ENCODE measurements at places on chromosomes 16 and 17.
A peak's percentile ranks its signal among the peaks of the same experiment; 100 is the strongest.

DNA sequence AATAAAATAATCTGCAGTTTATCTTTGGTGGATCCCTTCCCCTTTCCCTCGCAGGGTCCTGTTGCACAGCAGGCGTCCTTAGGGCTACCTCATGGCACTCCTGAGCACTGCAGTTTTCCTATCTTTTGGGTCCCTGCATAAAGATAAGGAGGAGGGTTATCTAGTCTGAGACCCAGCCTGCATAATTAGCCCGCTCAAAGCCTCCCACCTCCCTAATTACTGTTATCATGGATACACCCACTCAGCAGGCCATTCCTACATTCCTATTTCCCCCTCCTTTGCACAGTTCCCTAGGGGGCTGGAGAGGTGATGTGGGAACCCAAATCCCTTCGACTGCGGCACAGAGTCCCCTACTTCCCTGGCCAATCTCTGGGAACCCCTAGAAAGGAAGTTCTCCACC lies 5.1 kb upstream of the CLUH start:
- peaks cover 17% of the 10 kb centered on the region for H3K4me1 ChIP-seq
- no peak for DNase-seq
- no peaks in the 10 kb centered on the region for H3K27me3 ChIP-seq
- no peak overlapping the region for H3K4me3 ChIP-seq
- no peak overlapping the region for H3K27ac ChIP-seq
- no peaks in the 10 kb centered on the region for H3K36me3 ChIP-seq

- peak overlapping the region; percentile 45 for H3K27ac ChIP-seq
- H3K36me3 ChIP-seq, result peaks cover 26% of the 10 kb centered on the region
- peaks cover 57% of the 10 kb centered on the region for H3K4me1 ChIP-seq
Observed at GRCh38 chr16:75011634-75012307, 12.9 kb downstream of the ZNRF1 start.

DNA sequence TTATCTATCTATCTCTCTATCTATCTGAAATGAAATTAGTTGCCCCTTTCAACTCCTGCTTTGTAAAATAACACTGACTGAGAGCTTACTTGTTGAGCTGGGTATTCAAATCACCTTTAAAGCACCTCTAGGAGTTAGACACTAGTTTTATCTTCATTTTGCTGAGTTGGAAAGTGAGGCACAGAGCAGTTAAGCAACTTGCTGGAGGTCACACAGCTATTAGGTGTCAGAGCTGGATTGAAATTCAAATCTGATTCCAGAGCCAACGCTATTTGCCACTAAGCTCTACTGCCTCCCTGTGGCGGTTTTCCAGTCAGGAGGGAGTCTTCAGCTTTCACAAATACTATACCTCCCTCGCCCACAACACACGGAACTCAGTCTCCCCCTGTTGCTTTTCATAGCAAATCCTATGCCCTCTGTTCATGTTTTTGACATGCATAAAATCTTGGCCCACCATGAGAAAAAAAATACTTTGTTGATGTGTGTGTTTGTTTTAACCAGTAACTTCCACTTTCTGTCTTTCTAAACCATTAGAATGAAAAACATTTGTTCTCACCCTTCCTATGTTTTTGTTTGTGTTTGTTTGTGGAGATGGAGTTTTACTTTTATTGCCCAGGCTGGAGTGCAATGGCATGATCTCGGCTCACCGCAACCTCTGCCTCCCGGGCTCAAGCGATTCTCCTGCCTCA lies 74.8 kb upstream of the SMURF2 start:
- H3K27me3 ChIP-seq, result no peaks in the 10 kb centered on the region
- peak; percentile 82 for DNase-seq
- H3K27ac ChIP-seq, result no peak overlapping the region
- H3K36me3 ChIP-seq, result no peaks in the 10 kb centered on the region
- peaks cover 20% of the 10 kb centered on the region for H3K4me1 ChIP-seq

- no peaks in the 10 kb centered on the region for H3K36me3 ChIP-seq
- no peak overlapping the region for H3K27ac ChIP-seq
- H3K4me1 ChIP-seq, result no peaks in the 10 kb centered on the region
Observed at GRCh38 chr16:63372815-63373214, 1336.6 kb upstream of the CDH8 start.

- H3K36me3 ChIP-seq, result peaks cover 6% of the 10 kb centered on the region
- DNase-seq, result no peak
- no peaks in the 10 kb centered on the region for H3K27me3 ChIP-seq
- no peak overlapping the region for H3K27ac ChIP-seq
Observed at GRCh38 chr17:39683295-39683939, 4.4 kb downstream of the PGAP3 start.

DNA sequence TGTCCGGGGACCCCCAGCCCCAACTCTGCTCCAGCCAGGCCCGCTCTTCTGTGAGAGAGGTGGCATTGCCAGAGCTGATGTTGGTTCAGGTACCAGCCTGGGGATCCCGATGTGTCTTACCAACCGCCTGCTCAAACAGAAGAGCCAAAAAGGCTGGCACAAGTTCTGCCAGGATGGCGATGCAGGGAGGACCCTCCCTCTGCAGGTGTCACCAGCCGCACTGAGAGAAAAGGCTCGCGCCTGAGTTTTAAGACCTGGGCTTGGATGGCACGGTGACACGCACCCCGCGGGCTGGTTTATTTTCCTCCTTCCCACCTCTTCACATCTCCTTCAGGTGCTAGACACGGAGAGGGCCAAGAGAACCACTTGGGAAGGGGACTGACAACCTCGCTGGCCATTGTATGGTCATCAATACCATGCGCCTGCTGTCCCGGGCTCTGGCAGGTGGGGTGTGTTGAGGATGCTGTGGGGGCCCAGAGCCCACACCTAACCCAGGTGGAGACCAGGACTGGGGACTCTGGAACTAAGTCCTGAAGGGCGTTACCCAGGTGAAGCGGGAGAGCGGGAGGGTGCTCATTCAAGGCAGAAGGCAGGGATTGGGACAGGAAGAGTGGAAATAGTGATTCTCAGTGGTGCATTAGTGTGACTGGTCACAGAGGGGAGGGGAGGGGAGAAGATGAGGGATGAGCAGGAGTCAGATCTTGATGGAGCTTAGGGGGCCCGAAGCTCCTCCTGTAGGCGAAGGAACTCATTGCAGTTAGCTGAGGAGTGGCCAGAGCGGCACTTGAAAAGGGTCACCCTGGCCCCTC lies 16.3 kb downstream of the FOXJ1 start:
- peaks cover 11% of the 10 kb centered on the region for H3K4me1 ChIP-seq
- H3K27me3 ChIP-seq, result no peaks in the 10 kb centered on the region
- H3K36me3 ChIP-seq, result no peaks in the 10 kb centered on the region
- no peak for DNase-seq
- H3K4me3 ChIP-seq, result no peak overlapping the region
- H3K27ac ChIP-seq, result no peak overlapping the region

GRCh38 chr16:58329135-58329534 lies 34.3 kb upstream of the PRSS54 start:
- H3K27ac ChIP-seq, result no peak overlapping the region
- H3K27me3 ChIP-seq, result no peaks in the 10 kb centered on the region
- 0 out of 2 replicates have a peak, but pooled peaks cover 2% of the 10 kb centered on the region for H3K4me1 ChIP-seq
- no peak overlapping the region for H3K4me3 ChIP-seq

DNA sequence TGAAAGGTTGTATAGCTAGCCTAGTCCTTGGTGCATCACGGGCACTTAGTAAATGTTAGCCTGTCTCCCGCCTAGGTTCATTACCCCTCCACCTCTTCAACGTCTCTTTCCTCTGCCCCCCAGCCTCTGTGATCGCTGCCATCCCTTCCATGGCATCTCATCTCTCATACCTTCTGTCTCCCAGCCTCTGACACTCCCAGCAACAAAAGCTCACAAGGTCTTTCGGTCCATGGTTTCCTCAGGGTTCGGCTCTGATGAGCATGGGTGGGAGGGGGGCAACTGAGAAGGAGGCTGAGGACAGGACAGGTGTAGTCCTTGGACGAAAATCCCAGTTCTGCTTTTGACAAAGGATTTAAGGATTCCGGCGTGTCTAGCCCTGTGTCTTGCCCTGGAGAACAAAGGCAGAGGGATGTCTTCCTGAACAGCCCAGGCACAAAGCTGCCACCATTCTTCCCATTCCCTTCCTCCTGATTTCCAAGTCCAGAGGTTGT lies 16.7 kb downstream of the CCR7 start:
- H3K4me1 ChIP-seq, result peaks cover 82% of the 10 kb centered on the region
- H3K27me3 ChIP-seq, result no peaks in the 10 kb centered on the region
- H3K4me3 ChIP-seq, result no peak overlapping the region
- H3K36me3 ChIP-seq, result no peaks in the 10 kb centered on the region
- DNase-seq, result peak; percentile 10
- peak overlapping the region; percentile 96 for H3K27ac ChIP-seq

- H3K36me3 ChIP-seq, result no peaks in the 10 kb centered on the region
- DNase-seq, result no peak
- H3K27ac ChIP-seq, result no peak overlapping the region
- no peaks in the 10 kb centered on the region for H3K4me1 ChIP-seq
- H3K4me3 ChIP-seq, result no peak overlapping the region
Observed at GRCh38 chr16:85068746-85069145, 41.2 kb downstream of the KIAA0513 start.

DNA sequence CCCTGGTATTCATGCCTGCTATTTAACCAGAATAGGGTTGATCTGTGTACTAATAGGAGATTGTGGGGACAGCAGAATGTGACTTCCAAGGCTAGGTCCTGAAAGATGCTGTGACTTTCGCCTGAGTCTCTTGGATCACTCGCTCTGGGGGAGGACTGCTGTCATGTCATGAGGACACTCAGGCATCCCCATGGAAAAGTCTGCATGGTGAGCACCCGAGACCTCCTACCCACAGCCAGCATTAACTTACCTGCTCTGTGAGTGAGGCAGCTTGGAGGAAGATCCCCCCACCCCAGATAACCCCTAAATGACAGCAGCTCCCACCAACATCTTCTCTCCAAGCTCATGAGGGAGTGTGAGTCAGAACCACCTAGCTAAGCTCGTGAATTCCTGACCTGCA lies 30.3 kb upstream of the C16orf78 start:
- H3K27ac ChIP-seq, result no peak overlapping the region
- peaks cover 11% of the 10 kb centered on the region for H3K4me1 ChIP-seq
- no peak overlapping the region for H3K4me3 ChIP-seq
- no peak for DNase-seq

- H3K27ac ChIP-seq, result no peak overlapping the region
- peak; percentile 63 for DNase-seq
- no peaks in the 10 kb centered on the region for H3K36me3 ChIP-seq
- H3K27me3 ChIP-seq, result peaks cover 13% of the 10 kb centered on the region
- H3K4me1 ChIP-seq, result peaks cover 5% of the 10 kb centered on the region
Observed at GRCh38 chr17:8057691-8058114, 18.8 kb downstream of the ALOX15B start.

DNA sequence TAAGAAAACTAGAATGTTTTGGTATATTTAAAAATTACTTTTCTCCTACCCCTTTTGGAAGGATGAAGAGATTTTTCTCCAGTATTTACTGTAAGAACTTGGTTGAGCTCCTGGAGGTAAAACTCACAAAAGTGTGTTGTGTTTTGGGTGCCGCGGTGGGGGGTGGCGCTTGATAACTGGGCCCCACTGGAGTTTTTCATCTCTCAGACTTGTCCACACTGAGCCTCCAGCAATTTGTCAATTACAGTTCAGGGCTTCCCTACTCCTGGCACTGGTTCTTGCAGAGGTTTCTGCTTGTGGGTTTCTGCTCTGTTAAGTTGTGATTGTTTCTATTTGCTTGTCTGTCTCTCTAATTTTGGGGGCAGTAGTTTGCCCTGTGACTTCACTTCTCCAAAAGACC lies 40.0 kb downstream of the WIPI1 start:
- H3K27me3 ChIP-seq, result no peaks in the 10 kb centered on the region
- no peak for DNase-seq
- H3K4me3 ChIP-seq, result no peak overlapping the region
- no peak overlapping the region for H3K27ac ChIP-seq
- no peaks in the 10 kb centered on the region for H3K36me3 ChIP-seq
- H3K4me1 ChIP-seq, result peaks cover 23% of the 10 kb centered on the region

DNA sequence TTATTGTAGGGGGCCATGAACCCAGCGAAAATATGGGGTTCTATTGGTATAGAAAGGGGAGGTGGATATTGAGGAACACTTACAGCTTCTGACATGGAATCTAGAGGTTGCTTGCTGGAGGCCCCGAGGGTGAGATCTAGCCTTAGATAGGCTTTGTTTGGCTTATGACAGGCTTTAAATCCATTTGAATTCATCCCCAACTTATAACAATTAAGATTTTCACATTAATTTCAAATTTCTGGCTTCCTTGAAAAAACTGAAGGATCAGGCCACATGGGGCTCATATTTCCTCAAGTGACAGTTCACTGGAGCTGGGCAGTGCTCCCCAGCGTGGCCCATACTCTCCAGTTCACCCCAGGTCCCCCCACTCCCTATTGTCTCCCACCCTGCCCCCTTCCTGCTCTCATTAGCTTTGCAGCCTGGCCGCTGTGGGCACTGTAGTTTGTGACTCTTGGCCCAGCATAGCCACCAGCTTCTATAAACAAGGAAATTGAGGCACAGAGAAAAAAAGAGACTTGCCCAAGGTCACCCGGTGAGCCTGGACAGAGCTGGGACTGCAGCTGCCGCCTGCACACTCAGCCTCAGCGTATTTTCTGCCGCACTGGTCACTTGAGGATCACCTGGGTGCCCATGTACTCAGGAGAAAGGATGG lies 19.8 kb upstream of the ADGRG1 start:
- H3K4me3 ChIP-seq, result no peak overlapping the region
- H3K27me3 ChIP-seq, result no peaks in the 10 kb centered on the region
- DNase-seq, result no peak
- H3K27ac ChIP-seq, result no peak overlapping the region
- H3K36me3 ChIP-seq, result no peaks in the 10 kb centered on the region
- H3K4me1 ChIP-seq, result peaks cover 3% of the 10 kb centered on the region

DNA sequence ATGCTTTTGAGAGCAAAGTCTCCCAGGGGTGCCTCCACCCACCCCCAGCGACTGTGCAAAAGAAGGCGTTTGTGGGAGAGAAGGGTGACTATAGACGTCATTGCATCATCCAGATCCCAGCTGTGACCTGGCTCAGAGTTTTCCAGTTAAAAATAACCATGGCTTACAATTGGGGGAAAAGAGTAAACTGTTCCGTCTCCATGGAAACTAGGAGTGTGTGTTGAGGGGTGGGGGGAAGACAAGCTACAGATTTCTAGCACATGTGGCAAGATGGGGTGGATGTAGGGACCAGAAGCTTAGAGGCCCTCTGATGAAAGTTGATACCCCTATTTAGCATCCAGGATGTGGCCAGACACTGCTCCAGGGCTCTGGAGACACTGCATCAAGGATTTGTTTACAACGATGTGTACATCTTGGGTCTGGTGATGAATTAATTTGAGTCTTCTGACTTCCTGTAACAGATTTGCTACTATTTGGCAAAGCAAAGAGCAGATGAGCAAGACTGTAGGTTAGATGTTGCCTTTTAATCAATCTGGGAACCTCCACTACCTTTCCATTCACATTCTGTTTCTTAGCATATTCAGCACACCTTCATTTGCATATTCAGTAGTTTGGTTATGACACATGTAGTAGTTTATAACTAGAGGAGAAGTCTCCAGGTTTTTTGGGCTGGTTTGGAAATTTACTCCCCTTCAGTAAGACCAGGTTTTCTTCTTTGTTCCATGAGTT lies 6.2 kb upstream of the DUSP14 start:
- no peaks in the 10 kb centered on the region for H3K27me3 ChIP-seq
- no peak overlapping the region for H3K4me3 ChIP-seq
- H3K4me1 ChIP-seq, result peaks cover 10% of the 10 kb centered on the region
- H3K36me3 ChIP-seq, result peaks cover 15% of the 10 kb centered on the region
- DNase-seq, result no peak

DNA sequence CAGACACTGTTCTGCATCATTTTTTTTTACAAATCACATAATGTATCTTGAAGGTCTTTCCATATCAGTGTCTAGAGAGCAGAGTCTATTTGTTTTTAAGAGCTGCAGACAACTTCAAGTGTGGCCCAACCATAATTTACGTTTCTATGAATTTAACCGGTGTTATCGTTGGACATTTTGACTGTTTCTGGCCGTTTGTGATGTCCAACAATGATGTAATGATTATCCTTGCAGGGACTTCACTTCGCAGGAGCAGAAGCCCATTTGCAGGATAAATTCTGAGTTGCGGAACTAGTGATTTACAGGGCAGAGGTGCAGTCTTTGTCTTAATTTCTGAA lies 26.9 kb upstream of the HLF start:
- H3K27ac ChIP-seq, result no peak overlapping the region
- no peaks in the 10 kb centered on the region for H3K36me3 ChIP-seq
- peaks cover 12% of the 10 kb centered on the region for H3K27me3 ChIP-seq
- DNase-seq, result no peak
- H3K4me3 ChIP-seq, result no peak overlapping the region
- peaks cover 26% of the 10 kb centered on the region for H3K4me1 ChIP-seq

All from DND-41 (cell line).